ENCODE measurements at places on chromosomes 11 and 22.

DNA sequence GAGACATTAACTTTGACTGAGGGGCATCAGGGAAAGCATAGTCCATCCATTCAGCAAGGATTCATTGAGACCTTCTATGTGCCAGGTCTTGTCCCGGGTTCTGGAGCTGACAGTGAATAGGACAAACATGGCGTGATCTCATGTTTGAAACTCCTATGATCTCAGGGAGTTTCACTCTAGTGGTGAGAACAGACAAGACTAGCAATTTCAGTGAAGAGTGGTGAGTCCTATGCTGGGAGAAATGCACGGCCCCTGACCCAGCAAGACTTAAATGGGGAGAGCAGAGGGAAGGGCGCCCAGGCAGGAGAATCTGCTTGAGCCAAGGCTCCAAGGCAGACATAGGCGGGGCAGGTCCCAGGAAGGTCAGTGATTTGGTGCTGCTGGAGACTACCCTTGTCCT, 155.7 kb downstream of the CEP164 start:
- DNase-seq: no peak

GRCh38 chr11:9210922-9211320, 54.2 kb downstream of the DENND5A start:
- DNase-seq: no peak

DNA sequence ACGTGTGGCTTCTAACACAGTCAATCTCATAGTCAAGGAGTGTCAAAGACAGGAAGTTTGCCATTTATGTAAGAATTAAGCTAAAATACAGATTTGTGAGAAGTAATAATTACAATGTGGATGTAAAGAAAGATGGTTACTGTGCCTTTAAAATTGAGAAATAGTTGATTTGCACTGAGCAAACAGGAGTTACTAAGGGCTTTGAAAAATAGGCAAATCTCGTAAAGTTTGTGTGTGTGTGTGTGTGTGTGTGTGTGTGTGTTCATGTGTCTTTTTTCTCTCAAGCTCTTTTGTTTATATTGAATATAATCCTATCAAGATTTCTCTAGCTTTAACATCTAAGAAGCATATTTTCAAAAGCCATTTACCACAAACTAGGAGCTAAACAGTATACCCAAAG, 2284.5 kb downstream of the LRRC4C start:
- DNase-seq: no peak

DNA sequence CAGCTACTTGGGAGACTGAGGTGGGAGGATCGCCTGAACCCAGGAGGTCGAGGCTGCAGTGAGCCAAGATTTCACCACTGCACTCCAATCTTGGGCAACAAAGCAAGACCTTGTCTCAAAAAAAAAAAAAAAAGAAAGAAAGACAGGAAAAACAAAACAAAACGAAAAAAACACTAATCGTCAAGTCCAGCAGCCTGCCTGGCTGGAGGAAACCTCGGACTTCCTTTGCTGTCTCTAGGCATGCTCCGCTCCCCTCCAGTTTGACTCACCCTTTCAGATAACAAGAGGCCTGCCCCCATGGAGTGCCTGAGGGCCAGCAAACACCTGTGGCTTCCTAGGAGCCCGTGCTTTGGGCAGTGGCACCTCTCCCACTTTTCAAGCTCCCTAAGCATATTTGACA, 28.8 kb upstream of the CHKA start:
- DNase-seq: no peak

GRCh38 chr22:44363013-44363979, 50.5 kb upstream of the SHISAL1 start:
- DNase-seq: no peak

GRCh38 chr11:74696939-74697675, 34.1 kb downstream of the CHRDL2 start:
- no peak for DNase-seq

GRCh38 chr11:39910087-39910486, 1549.4 kb downstream of the LRRC4C start:
- DNase-seq: no peak

GRCh38 chr11:122186439-122187080, 70.5 kb upstream of the BLID start:
- DNase-seq: no peak

DNA sequence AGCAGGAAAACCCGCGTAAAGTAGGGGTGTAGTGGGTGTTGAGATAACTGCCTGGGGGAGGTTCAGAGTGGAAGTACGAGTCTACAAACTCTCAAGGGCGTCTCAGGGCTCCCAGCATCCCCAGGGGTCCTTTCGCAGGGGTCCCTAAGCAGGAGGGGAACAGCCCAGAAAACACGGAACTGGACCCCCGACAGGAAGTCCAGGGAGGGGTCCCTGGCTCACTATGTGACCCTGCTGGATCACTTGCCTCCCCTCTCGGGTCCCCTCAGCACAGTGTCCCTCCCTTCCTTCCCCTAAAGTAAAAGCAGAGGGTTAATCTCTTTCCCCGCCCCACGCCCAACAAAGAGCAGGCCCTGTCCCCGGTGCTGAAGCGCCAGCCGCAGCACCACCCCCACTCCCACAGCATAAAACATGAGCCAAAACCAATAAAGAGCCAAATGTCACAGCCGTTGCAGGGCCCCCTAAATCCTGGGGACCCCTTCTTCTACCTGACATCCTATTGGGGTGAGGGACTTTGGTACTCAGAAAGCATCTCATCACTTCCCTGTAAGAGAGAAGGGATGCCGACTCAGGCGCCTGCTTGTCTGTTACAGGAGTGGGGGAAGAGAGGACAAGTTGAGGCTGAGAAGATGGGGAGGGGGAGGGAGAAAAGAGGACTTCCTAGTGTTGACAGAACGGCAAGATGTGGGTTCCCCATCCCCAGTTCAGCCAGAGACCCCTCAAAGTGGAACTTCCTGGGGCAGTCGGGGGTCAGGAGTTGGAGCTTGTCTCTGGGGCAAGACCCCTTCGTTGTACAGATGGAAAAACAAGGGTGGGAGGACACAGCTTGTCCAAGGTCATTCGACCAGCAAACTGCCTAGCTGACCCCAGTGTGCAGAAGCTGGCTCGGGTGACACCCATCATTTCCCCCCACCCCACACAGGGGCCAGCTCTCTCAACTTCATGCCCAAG, 1.4 kb upstream of the NEFH start:
- peak; percentile 13 for DNase-seq

GRCh38 chr22:20953668-20954500, 13.2 kb upstream of the AIFM3 start:
- no peak for DNase-seq

GRCh38 chr11:78417175-78417887, at the start of gene GAB2:
GAB2 (minus strand) TSS chr11:78417820; CDS start chr11:78417720, 100 bp downstream.
- DNase-seq: peak; percentile 13

- no peak for DNase-seq
These were observed 426.2 kb downstream of the MIAT start for GRCh38 chr22:27083610-27084009.

DNA sequence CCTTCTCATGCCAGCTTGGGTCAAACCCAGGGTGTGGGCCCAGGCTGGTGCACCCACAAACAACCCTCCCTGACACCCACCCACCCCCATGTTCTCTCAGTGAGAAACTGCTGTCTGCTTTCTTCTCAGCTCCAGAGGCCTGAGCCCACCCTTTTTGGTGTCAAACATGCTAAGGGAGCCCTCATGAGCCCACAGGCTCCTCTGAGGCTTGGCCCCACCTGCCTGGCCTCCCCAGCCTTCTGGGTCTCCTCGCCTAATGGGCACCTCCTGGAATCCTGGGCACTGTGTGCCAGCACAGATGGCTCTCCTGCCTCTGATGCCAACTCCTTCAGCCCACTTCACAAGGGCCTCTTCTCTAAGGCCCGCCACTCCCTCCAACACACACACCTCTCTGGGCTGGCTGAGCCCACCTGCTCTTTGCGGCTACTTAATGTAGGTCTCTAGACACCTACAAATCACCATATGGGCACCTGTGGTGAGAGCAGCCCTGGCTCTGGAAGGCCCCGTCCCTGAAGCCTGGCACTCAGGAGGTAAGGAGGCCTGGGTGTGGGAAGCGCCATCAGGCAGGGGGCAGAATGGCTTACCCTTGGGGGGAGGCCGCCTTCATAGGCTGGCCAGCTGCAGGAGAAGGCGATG, 4.4 kb downstream of the NAGA start:
- no peak for DNase-seq

DNA sequence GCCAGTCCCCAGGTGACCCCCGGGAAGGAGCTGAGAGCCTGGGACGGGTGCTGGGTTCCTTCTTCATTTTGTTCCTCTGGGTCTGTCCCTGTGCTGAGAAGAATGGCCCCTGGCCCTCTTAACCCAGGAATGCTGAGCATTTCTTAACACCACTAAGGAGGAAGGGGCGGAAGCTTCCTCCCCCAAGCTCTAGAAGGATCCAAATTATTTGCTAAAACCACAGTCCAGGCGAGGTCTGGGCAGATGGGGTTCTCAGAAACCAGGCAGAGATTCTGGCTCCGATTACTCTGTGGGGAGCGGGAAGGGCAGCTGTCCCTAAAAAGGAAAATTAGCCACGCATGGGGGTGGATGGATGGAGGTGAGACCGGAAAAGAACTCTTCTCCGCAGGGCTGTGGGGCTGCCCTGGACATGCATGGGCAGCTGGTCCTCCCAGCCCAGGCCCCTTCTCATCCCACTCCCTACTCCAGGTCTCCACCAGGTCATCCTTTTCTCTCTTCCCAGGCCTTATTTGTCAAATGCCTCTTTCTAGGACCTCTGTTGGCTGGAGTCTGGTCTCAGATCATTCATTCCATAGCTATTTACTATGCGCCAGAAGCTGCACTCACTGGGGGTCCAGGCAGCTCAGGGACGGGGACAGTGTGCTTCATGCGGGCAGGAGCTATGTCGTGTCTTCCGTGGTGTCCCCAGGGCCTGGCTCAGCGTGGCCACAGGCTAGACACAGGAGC, 45.0 kb upstream of the MYH9 start:
- no peak for DNase-seq

- no peak for DNase-seq
These were observed 4.2 kb downstream of the HRAS start for GRCh38 chr11:530960-531831.

DNA sequence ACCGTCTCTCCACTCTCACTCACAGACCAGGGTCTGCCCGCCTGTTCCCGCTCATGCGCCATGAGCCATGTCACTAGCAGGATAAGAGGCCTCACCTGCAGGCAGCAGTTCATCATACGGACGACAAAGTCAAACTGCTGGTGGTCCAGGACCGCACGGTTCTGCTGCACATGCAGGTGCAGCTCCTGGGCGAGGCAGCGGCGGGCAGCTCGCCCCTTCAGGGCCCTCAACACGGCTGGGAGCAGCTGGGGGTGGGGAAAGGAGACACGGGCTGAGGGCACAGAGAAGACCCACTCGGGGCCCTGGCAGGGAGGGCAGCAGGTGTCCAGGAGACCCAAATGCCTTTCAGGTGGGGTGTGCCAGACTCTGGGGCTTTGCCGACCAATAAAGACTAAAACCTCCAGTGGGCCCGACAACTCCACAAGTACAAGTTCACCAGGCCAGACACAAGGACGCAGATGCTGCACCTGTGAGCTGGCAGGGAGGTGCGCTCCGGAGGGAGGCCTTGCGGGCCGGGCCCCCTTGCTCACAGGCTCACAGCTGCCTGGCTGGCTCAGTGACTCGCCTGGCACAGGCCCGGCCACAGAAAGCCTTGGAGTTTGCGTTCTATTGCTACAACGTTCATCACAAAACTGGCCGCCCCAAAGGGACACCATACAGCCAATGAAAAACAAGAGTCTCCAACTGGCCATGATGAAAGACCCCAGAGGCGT, 11.5 kb downstream of the SBF1 start:
- DNase-seq: no peak

DNA sequence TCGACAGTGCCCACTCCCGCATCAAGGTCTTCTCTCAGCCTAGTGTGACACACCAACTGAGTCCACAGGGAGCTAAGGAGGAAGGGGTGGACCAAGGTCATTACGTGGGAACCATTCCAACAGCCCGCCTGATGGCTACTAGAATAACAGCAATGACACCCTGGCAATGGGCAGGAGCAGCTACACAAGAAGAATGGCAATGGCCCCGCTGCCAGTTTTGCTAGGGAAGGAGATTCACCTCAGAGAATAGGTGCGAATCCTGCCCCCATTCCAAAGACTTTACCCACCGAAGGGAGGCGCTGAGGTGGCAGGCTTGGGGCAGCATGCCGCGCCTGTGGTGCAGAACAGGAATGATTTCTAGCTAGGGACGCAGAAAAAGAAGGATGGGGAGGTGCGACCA, 9.1 kb downstream of the WT1 start:
- DNase-seq: no peak

DNA sequence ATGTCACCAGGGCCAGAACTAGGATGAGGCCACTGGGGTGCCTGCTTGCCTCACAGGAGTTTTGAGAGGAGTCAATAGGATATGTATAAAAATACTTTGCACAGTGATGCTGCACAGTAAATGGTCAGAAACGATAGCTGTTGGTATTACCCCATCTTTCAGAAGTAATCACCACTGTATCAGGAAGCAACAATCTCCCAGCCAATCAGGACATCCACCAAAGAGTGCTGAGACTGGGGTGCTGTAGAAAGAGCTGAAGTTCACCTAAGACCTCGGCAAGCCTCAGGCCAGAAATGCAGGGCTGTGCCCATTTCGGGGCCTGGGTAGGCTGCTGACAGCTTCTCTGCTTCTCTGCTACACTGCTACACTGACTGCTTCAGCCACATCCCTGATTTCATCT, 17.4 kb downstream of the LMO2 start:
- no peak for DNase-seq

DNA sequence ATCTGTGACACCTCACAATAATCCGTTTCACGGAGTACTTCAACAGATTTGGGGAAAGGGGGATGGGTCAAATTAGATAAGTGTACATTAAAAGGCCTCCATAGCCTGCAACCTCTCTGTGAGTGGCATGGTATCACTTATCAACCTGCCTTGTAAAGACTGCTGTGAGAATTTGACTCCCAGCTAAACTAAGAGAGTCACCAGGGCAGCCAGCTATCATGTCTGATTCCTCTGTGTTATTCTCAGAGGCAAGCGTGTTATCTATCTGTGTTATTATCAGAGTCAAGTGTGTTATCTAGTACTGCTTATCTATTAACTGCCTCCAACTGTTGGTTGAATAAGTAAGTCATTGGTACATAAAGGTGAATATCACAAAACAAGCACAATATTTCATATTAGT, 4.1 kb upstream of the FAM83F start:
- DNase-seq: no peak

GRCh38 chr11:123195188-123196059, at the start of gene CLMP:
CLMP (minus strand) TSS chr11:123195248; CDS start chr11:123194940, 308 bp downstream.
- DNase-seq: no peak

GRCh38 chr22:48318575-48319320, 1508.9 kb downstream of the BRD1 start:
- no peak for DNase-seq

- DNase-seq: no peak
These were observed 78.3 kb upstream of the MYO18B start for GRCh38 chr22:25663654-25664053.

DNA sequence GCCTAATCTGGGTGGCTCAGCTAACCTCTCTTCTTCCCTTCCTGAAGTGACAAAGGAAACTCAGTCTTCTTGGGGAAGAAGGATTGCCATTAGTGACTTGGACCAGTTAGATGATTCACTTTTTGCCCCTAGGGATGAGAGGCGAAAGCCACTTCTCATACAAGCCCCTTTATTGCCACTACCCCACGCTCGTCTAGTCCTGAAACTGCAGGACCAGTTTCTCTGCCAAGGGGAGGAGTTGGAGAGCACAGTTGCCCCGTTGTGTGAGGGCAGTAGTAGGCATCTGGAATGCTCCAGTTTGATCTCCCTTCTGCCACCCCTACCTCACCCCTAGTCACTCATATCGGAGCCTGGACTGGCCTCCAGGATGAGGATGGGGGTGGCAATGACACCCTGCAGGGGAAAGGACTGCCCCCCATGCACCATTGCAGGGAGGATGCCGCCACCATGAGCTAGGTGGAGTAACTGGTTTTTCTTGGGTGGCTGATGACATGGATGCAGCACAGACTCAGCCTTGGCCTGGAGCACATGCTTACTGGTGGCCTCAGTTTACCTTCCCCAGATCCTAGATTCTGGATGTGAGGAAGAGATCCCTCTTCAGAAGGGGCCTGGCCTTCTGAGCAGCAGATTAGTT, 14.2 kb upstream of the UVRAG start:
- no peak for DNase-seq

All from stimulated activated CD4-positive, alpha-beta T cell treated with anti-CD3 and anti-CD28 coated beads, Interleukin-12 subunit alpha, Interleukin-12 subunit beta, amount 100 ng/mL, for 4 hours (primary cell).